ENCODE measurements at places on chromosomes 7 and 10. TPM values are rescaled to one million over a fixed set of nuclear protein-coding genes. Genes with fewer than 3 reads are reported as not detected.

GRCh38 chr10:123999956-124000615 is 93.3 kb downstream of the CHST15 start:
- no peak for ATAC-seq

DNA sequence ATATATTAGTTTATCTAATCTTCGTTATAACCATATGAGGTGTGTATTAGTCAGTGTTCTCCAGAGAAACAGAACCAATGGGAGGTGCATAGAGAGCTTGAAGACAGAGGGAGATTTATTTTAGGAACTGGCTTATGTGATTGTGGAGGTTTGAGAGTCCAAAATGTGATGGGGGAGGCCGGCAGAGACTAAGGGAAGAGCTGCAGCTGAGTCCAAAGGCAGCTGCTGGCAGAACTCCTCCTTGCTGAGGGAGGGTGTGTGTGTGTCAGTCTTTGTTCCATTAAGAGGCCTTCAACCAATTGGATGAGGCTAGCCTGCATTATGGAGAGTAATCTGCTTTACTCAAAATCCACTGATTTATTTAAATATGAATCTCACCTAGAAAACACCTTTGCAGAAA is 165.1 kb downstream of the SH3PXD2A start:
- no peak for ATAC-seq

GRCh38 chr10:113867904-113868303 is 13.4 kb downstream of the NHLRC2 start:
- ATAC-seq, result no peak

GRCh38 chr7:75611557-75612178 is 119.5 kb downstream of the SPDYE5 start:
- ATAC-seq, result peak; percentile 61

DNA sequence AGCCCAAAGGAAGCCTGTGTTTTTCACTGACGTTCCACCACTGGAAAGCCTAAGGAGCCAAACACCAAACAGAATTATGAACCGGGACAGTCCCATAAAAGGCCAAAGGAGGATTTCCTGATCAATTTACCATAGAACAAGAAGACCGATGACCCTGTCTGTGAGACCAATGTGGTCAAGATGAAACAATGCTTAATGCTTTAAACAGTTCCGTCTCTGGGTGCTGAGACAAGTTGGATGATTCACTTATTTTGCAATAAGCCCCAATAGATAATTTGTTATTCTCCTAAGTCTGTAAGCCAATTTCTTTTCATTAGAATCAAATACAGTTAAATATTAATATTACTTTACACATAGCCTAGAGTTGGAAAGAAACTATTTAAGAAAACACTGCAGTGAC is 134.9 kb downstream of the MICU1 start:
- no peak for ATAC-seq

DNA sequence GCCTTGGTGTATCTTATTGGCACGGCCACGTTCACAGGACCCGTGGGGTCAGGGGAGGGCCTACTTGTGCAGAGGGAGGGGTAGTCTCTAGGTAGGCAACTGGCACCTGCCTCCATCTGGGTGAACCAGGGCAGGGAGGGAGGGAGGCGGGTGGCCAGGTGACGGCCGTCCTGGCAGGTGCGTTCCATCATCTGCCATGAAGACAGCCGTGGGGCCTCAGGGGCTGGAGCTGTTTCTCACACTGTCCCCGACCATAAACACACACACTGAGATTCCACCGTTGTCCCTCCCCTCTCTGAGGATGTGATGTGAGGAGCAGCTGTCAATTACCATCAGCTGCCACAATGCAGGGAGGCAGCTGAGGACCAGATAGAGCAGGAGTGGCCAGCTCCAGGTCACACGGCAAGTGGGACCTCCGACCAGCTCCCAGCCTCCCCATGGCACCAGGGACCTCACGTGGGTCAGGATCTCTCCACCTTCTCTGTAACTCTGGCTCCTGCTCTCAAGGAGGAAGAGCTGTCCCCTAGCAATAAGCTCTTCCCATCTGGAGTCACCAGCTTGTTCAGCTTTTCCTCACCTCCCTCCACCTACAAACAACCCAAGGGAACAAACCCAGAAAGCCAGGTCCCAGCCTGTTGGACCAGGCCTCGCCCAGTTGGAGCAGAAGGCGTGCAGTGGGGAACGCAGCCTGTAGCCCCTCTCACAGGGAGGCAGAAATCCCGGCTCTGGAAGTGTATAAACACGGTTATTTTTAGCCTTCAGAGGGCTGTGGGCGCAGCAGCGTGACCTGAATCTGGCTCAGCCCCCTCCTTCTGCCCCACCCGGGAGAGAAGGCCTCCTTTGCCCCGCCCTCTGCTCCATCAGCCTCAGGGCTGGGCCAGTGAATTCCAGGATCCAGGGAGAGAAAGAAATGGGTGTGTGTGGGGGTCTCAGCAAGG is 33.1 kb downstream of the ZMIZ1 start:
- ATAC-seq, result peak; percentile 67

DNA sequence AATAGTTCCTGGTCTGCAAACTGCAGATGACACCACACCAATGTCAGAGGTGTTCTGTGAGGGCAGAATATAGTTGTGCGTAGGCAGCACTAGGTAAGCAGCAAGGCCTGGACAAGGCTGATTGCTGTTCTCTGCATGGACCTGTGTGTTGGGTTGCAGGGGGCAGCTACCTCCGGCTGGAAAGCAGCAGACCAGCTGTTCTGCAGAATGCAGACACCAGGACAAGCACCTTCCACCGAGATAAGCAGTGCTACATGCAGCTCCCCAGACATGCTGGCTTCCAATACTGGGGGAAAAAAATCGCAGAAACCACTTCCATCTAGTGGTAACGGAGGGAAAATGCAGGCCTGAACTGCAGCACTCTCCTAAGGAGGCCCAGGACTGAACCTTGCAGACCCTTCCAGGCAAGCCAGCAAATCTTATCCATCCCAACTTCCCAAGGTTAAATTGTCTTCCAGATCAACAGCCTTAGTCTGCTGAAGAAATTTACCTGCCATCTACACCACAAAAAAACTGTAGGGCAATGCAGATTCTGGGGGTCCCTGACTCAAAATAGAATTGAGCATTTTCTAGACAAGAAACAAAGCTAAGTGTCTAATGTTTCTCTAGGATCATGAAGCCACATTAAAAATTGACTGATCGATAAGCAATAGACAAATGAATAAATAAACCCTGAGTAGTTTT is 50.5 kb upstream of the COBL start:
- peak; percentile 98 for ATAC-seq

GRCh38 chr10:31830887-31831286 is 97.7 kb downstream of the ARHGAP12 start:
- no peak for ATAC-seq

- ATAC-seq, result no peak
These were observed 29.7 kb downstream of the HTRA1 start for GRCh38 chr10:122490786-122491680.

- peak; percentile 59 for ATAC-seq
These were observed 63.8 kb upstream of the HPS1 start for GRCh38 chr10:98510412-98510995.

- peak; percentile 56 for ATAC-seq
These were observed 113.4 kb downstream of the BTRC start for GRCh38 chr10:101467286-101467770.

GRCh38 chr10:59805014-59805413 is 51.8 kb upstream of the MRLN start:
- ATAC-seq, result peak; percentile 67

DNA sequence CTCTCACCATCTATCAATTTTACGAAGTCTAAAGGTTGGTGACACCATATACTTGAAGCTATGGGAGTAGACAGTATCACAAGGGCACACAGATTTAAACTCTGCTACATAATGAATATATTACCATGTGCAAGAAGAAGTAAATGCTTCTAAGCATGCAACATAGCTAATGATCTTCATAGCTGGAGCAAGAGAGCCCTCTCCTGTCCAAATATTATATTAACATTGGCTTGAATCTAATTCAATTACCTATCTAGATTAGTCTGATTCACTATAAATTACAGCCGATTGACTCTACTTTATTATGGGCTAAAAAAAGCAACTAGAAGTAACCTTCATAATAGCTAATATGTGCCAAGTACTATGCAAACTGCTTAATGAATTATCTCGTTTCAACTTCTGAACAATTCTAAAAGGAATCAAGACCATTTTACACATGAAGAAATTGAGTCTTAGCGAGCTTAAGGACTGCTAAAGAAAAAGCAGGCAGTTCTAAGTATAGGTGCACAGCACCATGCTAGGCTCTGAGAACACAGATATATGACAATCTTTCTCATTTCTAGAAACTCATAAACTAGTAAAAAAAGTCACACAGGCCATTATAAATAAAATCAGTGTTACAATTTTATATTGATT is 21.9 kb downstream of the FRA10AC1 start:
- peak; percentile 84 for ATAC-seq

DNA sequence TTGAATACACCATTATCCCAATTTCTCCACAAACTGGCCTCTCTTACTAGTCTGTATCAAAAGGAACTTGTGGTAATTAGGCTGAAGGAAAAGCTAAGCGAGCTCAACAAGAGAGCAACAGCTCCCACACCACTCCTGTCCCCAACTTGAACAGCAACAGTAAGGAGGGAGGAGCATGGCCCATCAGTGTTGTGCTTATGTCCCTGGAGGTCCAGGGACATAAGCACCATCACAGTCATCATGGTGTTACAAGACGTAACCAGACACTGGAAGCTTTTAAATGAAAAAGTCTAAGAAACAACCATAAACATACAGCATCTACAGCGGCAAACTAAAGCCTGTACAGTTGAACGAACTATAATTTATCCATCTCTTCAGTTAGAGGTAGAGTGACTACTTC is 989 bp downstream of the ERLIN1 start:
- no peak for ATAC-seq

- ATAC-seq, result no peak
These were observed 1.4 kb downstream of the SFR1 start for GRCh38 chr10:104123397-104123796.

GRCh38 chr7:83410989-83411591 is 237.8 kb downstream of the SEMA3E start:
- ATAC-seq, result no peak

GRCh38 chr7:91916051-91916440 is 24.6 kb upstream of the AKAP9 start:
- no peak for ATAC-seq

DNA sequence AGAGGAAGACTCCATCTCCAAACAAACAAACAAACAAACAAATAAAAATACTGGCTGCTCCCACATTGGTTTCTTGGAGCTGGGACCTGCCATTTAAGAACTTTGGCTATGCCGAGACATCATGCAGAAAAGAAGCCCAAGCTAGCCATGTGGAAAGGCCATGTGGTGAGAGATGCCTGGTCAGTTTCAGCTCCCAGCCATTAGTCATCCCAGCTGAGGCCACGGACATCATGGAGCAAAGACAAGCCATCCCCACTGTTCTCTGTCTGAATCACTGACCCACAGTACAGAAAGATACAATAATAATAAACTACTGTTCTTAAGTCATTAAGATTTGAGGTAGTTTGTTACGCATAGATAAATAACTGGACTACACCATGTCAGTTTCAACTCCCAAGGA is 70.0 kb upstream of the PCBD1 start:
- no peak for ATAC-seq

DNA sequence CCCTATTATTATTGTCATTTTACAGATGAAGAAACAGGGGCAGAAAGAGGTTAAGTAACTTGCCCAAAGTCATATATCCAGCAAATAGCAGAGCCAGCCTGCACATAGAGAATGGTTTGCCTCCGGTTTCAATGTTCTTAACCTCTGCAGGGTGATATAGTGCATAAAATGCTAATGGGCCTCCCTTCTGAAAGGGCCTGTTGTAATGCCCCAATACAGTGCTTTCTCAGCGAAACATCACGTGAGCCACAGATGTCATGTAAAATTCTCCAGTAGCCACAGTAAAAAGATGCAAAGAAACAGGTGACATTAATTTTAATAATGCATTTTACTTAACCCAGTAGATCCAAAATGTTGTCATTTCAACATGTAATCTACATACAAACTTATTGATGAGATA is 38.1 kb downstream of the LRGUK start:
- ATAC-seq, result peak; percentile 35

DNA sequence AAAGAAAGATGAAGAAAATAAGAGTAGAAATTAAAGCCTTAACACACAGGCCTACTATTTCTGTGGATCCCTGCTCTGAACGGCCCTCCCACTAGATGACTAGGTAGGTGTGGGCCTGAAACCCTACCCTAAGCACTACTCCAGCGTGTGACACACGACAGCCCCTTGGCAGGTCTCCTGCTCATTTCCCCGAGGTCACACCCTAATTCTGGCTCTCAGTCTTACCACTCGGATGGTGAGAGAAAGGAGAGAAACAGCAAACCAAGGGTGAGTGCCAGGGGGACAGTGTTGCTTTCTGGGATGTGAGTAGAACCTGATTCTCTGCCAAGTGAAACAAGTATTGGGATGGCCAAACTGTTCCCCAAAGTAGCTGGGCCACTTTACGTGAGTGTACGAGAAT is 12.1 kb downstream of the GALNTL5 start:
- ATAC-seq, result no peak

GRCh38 chr7:80785276-80785675 is 133.6 kb downstream of the SEMA3C start:
- ATAC-seq, result no peak

DNA sequence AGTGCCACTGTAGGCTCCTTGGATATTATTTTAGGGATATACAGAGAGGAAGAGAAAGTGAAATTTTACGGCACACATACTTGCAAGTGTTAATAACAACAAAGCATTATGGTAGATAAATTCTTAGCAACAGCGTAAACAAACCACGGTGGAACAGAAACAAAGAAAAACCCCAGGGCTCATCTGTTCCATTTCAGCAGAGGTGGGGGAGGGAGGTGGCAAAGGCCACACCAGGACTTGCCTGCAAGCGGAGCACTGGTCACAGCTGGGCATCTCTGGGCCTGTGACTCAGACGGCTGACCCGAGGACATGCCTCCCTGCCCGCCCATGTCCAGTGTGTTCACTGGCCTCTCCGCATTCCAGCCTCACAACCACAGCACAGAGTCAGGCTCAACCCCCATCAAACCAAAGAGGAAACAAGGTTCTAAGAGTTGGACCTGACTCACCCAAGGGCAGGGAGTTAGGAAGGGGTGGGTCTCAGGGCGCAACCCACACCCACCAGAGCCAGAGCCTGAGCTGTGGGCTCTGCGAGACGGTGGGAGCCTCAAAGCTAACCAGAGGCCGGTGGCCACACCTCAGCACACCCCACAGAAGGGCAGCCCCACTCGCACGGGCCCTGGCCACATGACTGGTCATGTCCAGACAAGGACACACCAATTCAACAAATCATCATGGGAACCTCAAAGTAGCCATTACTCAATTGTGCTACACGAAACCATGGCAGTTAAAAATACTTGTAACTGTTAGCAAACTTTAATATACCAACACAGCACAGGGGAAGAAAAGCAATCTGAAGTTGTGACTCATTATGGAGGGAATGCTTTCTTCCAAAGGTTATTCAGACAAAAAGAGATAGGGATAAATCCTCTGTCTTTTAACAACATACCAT is 10.7 kb downstream of the ESYT2 start:
- ATAC-seq, result peak; percentile 82

Gene HUS1
- total RNA-seq, result 30.1 TPM

Gene ENO4
- total RNA-seq, result 2.1 TPM

Gene UNC5B
- 23.6 TPM for total RNA-seq

Gene FAM25C
- total RNA-seq, result not detected

Gene CTTNBP2
- 7.4 TPM for total RNA-seq

Gene ARHGEF35
- 0.27 TPM for total RNA-seq

Gene ELN
- 1.8 TPM for total RNA-seq

Gene PRSS1
- not detected for total RNA-seq

Gene ANKRD2
- 0.24 TPM for total RNA-seq

Gene CFAP46
- total RNA-seq, result 2.4 TPM

Gene TBX20
- total RNA-seq, result not detected

Gene NME8
- not detected for total RNA-seq

Gene PTF1A
- total RNA-seq, result not detected

Gene SLC26A5
- total RNA-seq, result not detected

Gene CCAR1
- 44.7 TPM for total RNA-seq

Gene AQP1
- 1.6 TPM for total RNA-seq

Gene ACSL5
- total RNA-seq, result 1.3 TPM

Gene AKR1D1
- 0.24 TPM for total RNA-seq

Gene RAMP3
- not detected for total RNA-seq
